ENCODE measurements at places on chromosomes 13 and 19. TPM values are rescaled to one million over a fixed set of nuclear protein-coding genes. Genes with fewer than 3 reads are reported as not detected.

VSTM1 gene
- total RNA-seq, result not detected

PROZ gene
- total RNA-seq, result not detected

CEACAM20 gene
- total RNA-seq, result not detected

CHST8 gene
- 0.07 TPM for total RNA-seq

ZNF497 gene
- total RNA-seq, result 0.53 TPM

TMEM145 gene
- total RNA-seq, result not detected

EFNA2 gene
- 0.07 TPM for total RNA-seq

STOML3 gene
- total RNA-seq, result not detected

KLHL1 gene
- not detected for total RNA-seq

VSIG10L gene
- 0.04 TPM for total RNA-seq

ZNF823 gene
- 10.2 TPM for total RNA-seq

SHISA2 gene
- 4.3 TPM for total RNA-seq

SPATA13 gene
- 5.7 TPM for total RNA-seq

CGB8 gene
- not detected for total RNA-seq

MZF1 gene
- 9.0 TPM for total RNA-seq

RFXAP gene
- total RNA-seq, result 1.6 TPM

C19orf81 gene
- 0.63 TPM for total RNA-seq

KLK3 gene
- not detected for total RNA-seq

ZFP82 gene
- 3.6 TPM for total RNA-seq

AMER2 gene
- not detected for total RNA-seq

WDR62 gene
- total RNA-seq, result 7.5 TPM

MCEMP1 gene
- not detected for total RNA-seq

LHB gene
- 0.26 TPM for total RNA-seq

C19orf85 gene
- total RNA-seq, result not detected

CBLC gene
- total RNA-seq, result 0.07 TPM
